ENCODE measurements at places on chromosomes 7 and 10.

DNA sequence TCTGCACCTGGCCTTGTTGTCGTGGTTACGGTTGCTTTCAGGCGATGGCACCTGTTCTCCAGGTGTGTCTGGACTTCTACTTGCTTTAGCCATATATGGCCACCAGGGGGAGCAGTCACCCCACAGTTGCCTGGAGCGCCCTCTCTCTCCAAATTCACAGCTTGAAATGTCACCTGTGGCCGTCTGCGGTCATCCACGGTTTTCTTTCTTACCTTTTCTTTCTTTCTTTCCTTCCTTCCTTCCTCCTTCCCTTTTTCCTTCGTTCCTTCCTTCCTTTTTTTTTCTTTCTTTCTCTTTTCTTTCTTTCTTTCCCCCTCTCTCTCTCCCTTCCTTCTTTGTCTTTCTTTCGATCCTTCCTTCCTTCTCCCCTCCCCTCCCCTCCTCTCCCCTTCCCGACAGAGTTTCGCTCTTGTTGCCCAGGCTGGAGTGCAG is 150.5 kb upstream of the VKORC1L1 start:
- DNase-seq = no peak

- DNase-seq = no peak
Measured at GRCh38 chr7:28773423-28774145, 184.5 kb downstream of the TRIL start.

DNA sequence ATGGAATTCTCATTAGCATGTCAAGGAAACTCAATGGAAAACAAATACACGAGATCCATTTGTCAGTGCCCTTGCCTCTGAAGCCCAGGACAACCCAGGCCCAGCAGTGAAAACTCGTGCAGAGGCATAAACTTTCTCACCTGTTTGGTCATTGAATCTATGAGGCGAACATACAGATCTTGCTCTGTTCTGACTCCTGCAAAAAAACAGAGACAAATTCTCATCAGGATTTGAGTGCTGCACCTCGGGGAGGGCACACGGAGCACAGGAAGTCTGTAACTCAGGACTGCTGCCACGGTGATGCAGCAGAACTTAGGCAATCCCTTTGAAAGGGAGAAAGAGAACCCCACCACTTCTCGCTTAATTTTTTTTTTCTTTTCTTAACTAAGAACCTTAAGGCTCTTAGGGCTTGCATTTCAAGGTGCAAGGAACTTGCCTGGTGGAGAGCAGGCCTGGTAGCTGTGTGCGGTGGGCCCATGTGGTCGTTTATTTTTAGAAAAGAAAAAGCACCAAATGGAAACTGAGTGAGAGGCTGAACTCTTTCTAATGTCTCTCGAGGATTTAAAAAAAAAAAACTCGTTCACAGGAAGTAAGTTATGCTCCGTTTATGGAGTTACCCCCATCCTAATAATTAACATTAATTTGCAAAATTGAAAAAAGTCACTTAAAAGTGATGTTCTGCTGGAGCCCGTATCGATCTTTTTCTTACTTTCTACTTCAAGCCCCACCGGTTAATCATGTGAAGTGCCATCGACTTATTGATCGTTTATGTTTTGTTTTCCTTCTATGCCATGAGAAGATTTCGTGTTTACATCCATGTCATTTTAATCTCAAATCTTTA is 1.8 kb downstream of the EBF3 start:
- no peak for DNase-seq

DNA sequence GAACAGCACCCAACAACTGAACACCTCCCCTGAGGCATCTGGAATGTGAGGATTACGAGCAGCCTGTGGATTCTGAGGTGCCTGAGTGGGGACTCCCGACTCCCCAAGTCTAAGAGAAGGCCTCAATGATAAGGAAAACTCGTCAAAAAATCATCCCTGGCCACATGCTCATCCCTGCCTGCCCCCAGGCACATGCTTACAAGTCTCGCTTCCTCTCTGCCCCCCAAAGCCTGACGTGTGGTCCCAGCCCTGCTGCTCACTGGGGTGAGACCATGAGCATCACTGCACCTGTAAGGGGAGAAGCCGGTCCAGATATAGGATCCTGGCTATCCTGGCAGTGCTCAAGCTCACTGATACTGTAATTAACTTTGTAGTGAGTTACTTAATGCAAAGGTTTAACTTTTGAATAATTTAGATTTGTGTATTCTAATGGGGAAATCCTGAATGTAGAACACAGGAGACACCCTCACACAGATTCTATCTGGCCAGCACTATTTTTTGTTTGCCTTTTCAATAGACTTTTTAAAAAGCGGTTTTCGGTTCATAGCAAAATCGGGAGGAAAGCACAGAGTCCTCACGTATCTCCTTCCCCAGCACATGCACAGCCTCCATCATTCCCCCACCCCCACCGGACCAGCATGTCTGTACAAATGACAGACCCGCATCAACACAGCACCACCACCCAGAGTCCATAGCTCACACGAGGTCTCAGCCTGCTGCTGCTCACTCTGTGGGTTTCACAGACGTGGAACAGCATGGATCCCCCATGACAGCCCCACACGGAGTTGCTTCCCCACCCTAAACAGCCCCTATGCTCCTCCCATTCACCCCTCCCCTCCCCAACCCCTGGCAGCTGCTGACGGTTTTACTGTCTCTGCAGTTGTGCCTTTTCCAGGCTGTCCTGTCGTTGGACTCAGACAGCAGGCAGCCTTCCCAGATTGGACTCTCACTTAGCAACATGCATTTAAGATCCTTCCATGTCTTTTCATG is 167.9 kb downstream of the DIP2C start:
- DNase-seq = no peak

DNA sequence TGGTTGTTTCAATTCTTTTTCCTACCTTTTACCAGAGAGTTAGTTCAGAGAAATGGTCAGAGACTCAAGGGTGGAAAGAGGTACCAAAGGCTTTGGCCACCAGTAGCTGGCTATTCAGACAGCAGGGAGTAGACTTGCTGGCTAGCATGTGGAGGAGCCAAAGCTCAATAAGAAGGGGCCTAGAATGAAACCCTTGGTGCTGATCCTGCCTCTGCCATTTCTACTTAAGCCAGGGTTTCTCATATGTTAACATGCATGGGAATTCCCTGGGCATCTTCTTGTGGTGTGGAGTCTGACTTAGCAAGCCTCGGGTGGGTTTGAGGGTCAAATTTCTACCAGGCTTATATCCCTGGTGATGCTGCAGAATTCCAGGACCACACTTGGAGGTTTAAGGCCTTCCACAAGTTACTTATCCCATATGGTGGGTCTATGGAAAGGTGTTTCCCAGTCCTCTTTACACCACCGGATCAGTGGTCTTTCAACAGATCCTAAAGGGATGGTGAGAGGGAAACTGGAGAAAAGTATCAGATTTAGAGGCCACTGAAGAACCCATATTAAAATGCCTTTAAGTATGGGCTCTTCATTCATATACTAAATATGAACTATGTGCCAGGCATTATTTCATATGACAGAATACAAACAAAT is 3.2 kb downstream of the IL6 start:
- no peak for DNase-seq

DNA sequence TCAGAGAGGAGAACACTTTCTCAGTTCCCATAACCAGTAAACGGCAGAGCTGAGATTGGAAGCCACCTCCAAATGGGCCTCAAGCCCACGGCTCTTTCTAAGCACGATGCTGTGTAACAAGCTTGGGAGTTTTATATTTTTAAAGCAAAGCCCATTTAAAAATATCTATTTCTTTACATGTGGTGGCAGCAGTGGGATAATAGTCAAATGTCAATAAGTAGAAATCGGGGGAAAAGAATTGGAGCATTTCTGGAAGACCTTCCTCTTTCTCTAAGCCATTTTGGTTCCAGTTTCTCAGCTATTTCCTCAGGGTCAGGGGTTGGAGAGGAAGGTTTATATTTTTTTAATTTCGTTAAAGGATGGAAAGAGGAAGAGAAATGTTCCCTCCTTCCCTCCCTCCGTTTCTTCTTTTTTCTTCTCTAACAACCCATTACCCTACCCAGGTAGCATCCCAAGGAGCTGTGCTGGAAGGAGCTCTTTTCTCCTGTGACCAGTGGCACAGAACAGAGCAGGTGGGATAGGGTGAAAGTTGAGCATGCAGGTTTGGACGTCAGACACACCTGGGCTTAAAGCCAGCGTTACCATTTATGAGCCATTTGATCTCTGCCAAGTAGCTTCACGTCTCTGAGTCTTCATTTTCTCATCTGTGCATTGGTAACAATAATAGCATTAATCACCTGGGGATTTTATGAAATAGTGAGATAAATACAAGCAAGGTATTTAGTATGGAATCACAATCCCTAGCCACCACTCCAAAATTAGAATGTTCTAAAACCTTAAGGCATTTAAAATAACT is 515.7 kb downstream of the RPS24 start:
- no peak for DNase-seq

- no peak for DNase-seq
Measured at GRCh38 chr10:44520651-44521050, 135.8 kb upstream of the CXCL12 start.

- no peak for DNase-seq
Measured at GRCh38 chr10:102648889-102649796, 4.9 kb downstream of the TRIM8 start.

DNA sequence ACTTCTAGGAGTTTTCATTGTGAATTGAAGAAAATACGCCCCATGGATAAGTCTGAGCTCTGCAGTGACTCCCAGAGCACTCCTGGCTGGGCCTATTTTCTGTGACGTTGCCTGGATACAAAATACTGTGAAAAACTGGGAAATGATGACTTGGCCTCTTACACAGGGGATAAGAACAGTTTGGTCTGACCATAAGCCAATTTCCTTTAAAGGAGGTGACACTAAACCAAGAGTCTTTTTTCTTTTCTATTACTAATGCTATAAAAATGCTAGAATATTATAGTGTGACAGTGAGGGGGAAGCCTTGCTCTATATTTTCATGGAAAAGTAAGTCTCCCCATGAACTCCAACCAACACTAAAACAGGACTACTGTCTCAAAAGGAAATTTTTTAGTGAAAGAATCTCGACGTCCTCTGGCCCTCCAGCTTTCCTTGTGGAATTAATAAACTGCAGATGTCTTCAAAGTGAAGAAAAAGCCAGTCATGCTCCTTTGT is 45.5 kb downstream of the MYOF start:
- peak; percentile 73 for DNase-seq

GRCh38 chr10:78349165-78349516 is 315.5 kb downstream of the RPS24 start:
- DNase-seq = peak; percentile 46

DNA sequence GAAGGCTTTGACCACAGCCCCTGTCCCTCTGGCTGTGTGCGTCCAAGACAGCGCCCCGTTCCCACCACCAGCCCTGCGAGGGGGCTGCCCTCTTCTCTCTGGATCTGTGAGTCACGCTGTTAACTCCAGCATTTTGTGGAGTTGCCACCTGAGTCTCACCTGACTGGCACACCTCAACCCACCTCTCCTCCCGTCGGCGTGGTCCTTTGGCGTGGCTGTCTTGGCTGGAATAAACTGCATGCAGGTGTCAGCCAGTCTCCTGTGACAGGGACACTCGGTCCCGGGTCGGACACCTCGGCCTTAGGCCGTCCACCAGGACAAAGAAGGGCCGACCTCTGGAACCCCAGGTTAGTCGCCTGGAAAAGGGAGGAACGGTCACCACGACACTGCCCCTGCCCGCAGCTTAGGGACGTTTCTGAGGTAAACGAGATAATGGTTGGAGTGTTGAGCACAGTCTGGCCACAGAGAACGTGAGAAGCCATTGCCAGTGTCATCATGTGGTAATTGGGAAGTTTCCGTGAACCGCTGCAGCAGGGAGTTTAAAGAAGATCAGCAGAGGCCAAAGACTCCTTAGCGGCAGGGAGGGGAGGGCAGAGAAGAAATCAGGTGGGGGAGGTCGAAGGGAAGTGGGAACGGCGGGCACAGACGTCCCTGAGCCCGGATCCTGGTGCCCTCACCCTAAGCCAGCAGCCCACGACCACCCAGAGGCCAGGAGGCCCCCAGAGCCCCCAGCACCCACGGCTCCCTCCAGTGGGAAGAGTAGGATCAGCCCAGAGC is 73.6 kb upstream of the FAM20C start:
- peak; percentile 68 for DNase-seq

DNA sequence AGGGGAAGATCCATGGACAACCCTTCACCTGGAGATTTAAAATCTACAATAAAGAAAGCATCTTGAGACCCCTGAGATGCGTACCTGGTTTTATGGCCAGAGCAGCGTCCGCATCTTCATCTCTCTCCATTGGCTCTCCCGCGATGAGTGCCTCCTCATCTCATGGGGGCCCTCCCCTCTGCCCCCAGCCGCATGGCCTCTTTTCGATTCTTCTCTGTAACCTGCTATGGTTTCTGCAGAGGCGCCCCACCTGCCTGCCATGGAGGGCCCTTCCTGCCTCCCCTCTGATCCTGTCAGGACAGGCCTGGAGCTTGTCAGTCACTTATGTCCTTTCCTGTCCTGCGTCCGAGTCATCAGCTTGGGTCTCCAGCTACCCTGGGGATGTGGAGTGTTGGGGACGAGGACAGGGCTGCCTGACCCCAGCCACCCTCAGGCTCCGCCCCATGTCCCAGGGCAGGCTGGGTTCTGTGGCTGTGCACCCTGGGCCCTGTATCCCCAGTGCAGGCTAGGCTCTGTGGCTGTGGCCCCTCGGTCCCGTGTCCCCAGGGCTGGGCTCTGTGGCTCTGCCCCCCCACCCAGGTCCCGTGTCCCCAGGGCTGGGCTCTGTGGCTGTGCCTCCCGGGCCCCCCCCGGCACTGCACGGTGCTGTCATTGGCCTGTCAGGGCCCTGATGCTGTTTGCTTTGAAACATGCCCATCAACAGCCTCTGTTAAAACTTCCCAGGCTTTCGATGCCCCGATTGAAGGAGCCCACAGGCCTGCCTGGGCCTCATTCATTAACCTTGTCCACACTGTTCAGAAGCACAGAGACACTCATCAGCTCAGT is 99.8 kb downstream of the WDR37 start:
- DNase-seq = peak; percentile 48

- no peak for DNase-seq
Measured at GRCh38 chr7:39084349-39084748, 106.6 kb downstream of the POU6F2 start.

GRCh38 chr10:11396311-11396955 is 215.0 kb downstream of the USP6NL start:
- DNase-seq = peak; percentile 57

DNA sequence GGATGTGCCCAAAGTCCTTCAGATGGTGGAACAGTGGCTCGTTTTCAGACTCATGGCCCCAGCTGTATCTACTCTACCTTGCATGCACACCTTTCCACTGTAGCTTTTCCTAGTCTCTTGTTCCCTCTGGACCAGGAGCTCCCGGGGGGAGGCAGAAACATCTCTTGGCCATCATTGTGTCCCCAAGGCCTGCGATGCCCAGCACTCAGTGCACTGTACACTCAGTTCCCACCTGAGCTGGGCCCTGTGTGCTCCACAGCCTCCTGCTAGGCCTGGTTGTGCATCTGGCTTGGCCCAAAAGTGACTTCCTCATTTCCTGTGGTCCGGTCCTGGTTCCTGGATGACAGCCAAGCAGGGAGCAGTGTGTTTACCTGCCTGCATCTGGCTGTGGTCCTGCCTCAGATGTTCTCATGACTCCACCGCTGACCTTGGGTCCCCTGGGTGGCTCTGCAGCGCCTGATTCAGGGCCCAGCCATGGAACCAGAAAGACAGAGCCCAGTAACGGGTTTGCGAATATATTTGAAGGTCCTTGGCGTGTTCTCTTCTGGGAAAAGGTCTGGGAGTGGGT is 9.9 kb upstream of the DOCK1 start:
- DNase-seq = no peak

- no peak for DNase-seq
Measured at GRCh38 chr10:113498997-113499396, 53.9 kb upstream of the HABP2 start.

GRCh38 chr7:69504733-69505420 is 93.4 kb upstream of the AUTS2 start:
- DNase-seq = no peak

- DNase-seq = no peak
Measured at GRCh38 chr10:103781329-103782061, 73.9 kb downstream of the SH3PXD2A start.

GRCh38 chr7:156401617-156402016 is 239.0 kb upstream of the RNF32 start:
- no peak for DNase-seq
